ENCODE measurements at places on chromosomes 2 and 18.

GRCh38 chr2:209840434-209840833, 68.8 kb downstream of the UNC80 start:
- DNase-seq: no peak

GRCh38 chr2:29480426-29480825, 365.2 kb downstream of the CLIP4 start:
- no peak for DNase-seq

DNA sequence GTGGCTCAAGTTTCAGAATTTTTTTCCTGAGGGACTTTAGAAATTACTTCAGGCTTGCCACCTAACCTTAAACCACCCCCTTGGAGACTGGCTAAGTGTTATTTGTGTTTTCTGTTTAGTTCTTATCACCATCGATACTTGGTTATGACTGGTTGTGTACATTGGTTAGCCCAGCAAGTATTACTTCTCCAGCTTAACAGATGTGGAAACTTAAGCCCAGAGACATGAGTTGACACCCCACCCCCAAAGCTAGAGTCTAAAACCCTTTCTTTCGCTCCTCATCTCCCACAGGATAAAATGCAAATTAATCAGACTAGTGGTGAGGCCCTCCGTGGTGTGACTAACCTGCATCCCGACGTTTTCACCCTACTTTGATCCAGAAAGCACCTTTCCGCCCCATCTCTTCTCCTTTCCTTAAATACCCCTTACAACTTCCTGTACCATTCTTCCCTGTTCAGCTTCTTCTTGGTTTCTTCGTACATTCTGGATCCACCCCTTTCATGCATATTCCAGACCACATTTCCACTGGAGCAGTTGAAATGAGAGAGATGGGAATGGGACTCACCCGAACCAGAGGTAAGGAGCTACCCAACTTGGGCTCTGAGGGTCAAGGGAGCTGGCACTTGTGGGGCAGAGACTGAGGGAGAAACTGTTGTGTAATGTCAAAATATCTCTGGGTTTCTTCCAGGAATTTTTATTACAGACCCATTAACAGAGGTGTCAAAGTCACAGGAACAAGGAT, 819 bp upstream of the MAP3K2 start:
- no peak for DNase-seq

- DNase-seq: no peak
Observed at GRCh38 chr2:108917526-108917925, 71.5 kb downstream of the EDAR start.

- DNase-seq: no peak
Observed at GRCh38 chr2:120391911-120392665, 46.2 kb downstream of the INHBB start.

- peak; percentile 59 for DNase-seq
Observed at GRCh38 chr2:38610851-38611801, 8.4 kb upstream of the HNRNPLL start.

GRCh38 chr2:50955081-50955480, 76.9 kb downstream of the NRXN1 start:
- DNase-seq: no peak

DNA sequence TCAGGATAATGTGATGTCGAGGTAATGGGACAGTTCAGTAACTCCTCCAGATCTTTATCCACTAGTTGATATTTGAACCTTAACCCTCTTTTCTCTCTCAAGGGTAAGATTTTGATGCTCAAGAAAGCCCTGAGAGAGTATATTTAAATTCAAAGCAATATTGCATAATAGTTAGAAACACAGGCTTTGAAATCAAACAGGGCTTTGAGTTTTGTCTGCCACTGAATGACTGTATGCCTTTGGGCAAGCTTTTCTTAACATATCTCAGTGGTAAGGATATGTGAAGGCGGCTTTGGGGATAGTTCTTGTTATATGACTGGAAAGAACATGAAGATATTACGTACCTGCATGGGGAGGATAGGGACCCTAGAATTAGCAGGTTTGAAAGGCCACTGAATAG, 11.1 kb downstream of the ITPRID2 start:
- no peak for DNase-seq

- no peak for DNase-seq
Observed at GRCh38 chr2:14866736-14867352, 234.3 kb downstream of the LRATD1 start.

All from fibroblast of skin of abdomen (primary cell).